ENCODE measurements at places on chromosomes 2 and 18.

GRCh38 chr2:4561196-4561595 lies 857.8 kb downstream of the DCDC2C start:
- no peak for DNase-seq

DNA sequence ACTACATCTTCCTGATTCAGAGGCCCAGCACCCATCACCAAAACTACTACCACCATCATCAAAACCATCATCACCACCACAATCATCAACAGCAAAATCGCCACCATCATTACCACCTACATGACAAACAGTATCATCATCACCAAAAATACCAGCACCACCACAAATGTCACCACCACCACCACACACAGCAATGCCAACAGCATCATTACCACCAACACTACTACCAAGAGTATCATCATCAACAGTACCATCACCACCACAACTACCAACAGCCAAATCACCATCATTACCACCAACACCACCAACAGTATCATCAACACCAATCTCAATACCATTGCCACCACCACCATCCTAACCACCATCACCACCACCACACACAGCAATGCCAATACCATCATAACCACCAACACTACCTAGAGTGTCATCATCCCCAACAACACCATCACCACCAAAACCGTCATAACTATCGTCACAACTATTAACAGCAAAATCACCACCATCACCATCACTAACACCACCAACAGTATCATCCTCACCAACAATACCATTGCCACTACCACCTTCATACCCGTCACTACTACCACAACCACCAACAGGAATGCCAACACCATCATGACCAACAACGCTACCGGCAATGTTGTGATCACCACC lies 64.6 kb upstream of the TEX51 start:
- DNase-seq = no peak

- DNase-seq = no peak
Observed at GRCh38 chr2:136233298-136233697, 115.3 kb upstream of the CXCR4 start.

- no peak for DNase-seq
Observed at GRCh38 chr2:163182764-163183354, 344.3 kb upstream of the KCNH7 start.

DNA sequence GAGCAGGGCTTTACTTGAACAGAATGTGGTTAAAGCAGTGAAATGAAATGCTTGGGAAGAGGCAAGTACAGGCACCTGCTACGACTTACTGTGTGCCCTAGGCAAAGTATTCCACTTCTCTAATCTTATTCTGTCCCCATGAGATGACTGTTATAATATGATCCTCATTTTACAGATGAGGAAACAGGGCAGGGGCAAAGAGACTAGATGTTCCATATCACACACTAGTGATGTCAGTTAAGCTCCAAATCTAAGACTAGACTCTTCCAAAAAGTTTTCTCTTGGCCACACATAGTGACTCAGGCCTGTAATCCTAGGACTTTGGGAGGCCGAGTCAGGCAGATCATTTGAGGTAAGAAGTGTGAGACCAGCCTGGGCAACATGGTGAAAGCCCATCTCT lies 235.0 kb downstream of the SETBP1 start:
- no peak for DNase-seq

GRCh38 chr2:86744152-86744551 lies 24.1 kb downstream of the RMND5A start:
- DNase-seq = no peak

DNA sequence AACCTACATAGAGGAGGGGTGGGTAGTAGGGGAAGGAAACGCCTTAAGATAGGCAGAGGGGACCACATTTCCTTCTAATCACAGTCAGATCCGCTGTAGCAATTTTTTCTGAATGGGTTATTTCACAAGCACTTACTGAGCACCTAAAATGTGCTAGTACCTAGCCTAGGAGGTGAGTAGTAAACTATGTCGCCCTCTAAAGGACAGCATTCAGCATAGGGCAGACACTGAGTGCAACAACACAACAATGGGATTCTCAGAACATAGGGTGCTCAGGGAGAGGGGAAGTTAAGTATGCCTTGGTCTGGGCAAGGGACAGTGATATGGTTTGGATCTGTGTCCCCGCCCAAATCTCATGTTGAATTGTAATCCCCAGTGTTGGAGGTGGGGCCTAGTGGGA lies 166.1 kb upstream of the RAB6C start:
- no peak for DNase-seq

DNA sequence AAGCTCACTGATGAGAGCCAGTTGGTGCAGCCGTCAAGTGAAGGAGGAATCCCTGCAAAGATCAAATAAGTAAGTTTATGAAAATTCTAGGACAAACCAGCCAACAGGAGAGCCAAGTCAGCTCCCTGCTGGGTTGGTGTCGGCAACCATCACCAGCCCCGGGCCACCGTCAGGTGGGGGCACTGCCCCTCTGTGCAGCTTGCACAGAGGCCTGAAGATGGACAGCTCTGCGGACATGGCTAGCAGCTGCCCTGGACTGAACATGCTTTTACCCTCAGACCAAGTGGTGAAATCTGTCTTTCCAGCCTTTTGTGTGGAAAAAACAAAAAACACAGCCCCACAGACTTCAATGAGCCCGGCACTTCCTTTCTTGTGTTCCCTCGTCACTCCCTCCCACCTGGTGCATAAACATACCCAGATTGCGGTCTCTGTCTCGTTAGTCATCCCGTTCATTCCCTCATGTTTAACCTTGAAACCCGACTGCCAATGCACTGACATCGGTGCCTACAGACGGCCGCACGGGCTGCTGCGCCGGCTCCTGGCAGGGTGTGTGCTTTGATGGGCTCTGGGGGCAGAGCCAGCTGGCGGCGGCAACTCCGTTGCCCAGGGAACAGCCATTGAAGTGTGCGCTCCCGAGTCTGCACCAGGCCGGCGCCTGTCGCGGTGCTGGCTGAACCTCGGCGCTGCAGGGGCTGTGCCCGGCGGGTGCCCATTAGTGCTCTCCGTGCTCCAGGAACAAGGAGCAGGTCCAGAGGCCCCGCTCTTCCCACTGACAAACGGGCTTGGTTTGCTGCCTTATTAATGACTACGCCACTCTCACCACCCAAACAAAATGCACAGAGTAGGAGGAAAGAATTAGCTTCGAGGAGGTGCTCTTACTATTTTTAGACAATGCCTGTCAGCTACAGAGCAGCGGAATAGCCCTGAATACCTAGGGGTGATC lies 95.3 kb downstream of the EIPR1 start:
- no peak for DNase-seq

- no peak for DNase-seq
Observed at GRCh38 chr2:127371037-127371436, 16.7 kb downstream of the MAP3K2 start.

DNA sequence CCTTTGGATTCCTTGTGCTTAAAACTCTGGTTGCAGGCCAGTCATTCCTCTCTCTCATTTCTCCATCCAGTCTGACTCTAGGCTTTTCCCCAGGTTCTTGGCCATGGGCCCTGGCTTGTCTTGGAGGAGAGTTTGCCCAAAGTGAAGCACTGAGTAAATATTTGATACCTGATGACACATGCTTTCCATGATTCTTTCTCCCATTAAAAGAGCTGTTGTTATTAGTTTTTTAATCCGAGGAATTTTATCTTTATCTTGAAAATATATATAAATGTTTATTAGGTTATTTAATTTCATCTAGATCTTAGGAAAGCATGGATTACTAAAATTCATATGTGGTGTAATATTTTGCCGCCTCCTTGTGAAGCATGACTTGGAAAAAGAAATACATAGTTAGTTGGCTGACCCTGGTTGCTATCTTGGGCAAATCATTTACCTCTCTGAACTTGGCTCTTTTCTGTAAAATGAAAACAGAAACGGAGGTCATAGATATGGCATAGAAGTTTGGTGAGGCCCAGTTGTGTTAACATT lies 650.1 kb downstream of the SLC4A3 start:
- no peak for DNase-seq

DNA sequence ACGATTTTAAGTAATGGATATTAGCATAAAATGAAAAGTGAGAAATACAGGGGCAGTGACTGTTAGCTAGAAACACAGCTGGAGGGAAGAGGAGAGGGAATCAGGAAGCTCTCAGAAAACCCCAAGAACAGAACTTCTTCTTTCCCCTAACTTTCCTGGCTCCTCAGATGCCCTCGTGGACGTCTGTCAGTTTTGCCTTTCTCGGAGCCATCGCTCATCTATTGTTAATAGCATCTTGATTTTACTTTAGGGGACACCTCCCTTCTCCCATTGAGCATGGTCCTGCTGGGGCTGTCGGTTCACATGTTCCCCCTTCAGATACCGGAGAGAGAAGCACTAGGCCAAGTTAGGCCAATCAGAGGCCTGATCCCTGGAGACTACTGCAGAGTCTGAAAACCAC lies 2.3 kb upstream of the PLEK start:
- no peak for DNase-seq

GRCh38 chr2:78304678-78305077 lies 720.8 kb upstream of the REG3G start:
- DNase-seq = no peak

DNA sequence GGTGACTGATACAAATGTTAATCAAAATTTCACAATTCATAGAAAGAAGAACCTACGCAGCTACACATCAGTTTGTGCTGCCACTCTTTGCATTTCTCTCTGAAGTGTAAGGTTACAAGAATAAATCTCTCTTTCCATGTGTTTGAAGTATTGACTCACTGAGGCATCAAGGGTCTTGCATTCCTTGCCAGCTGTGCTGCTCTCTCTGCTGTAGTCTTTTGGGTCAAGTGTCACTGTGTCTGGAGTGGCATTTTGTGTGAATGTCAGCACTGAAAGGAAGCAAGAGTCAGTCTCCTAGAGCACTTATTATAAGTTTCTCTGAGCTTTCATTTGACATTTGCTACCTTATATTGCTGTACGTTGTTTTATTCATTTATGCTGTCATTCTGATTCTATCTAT lies 1696.1 kb upstream of the LRRTM1 start:
- no peak for DNase-seq

DNA sequence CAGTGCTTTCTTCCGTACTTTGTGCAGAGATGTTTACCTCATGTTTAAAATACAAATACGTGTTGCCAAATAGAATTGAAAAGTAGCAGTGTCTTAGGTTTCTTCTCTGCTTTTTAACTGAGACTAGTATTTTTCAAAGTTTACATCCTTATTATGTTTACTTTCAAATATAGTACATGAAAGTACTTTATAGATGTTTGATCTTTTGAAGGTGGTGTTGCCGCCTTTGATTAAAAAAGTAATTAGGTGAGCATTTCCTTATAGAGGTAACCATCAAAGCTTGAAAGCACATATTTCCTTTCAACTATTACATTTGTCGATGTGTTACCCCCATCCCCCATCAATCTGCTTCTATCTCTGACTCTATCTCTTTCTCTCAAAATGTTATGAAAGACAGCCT lies 87.0 kb downstream of the CERS6 start:
- DNase-seq = no peak

DNA sequence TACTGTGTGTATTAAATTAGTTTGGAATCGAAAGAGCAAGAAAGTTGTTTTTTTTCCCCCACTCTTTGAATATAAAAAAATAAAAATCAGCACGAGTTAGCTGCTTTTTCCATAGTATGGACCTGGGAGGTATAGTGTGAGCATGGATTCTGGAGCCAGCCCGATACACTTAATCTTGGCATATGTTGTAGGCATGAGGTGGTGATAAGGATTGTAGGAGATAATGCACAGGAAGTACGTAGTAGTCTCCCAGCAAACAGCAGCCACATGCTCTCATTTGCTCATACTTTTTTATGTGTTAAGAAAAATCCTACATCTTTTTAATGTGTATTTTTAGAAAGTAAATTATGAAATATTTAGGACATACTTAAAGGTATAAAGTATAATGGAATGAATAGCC lies 2.1 kb upstream of the DNAJC27 start:
- no peak for DNase-seq

DNA sequence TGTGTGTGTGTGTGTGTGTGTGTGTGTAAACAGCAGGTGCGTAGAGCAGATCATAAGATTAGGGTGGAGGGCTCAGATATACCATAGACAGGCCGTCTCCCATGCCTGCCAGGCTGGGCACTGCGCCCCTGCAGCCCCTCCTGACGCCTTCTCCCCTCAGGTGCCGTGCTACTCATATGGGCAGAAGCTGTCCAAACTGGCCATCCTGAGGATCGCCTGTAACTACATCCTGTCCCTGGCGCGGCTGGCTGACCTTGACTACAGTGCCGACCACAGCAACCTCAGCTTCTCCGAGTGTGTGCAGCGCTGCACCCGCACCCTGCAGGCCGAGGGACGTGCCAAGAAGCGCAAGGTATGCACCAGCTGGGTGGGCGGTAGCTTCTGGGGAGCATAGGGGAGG lies 10.0 kb downstream of the ATOH8 start:
- DNase-seq = no peak

DNA sequence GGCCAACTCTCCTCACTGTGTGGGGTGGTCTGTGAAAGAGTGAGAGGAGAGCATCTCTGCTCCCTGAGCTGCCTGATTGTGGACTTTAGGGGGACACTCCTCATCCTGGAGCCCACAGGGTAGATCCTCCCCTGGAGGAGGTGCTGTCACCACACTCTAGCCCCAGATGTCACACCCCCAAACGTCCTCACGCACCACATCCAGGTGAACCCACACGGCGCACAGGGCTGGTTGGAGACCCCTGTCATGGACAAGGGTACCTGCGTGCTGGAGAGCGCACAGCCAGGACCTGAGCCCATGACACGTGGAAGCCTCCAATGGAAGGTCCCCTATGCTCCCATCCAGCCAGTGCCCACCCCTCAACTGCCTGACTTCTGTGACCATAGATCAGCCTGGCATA lies 10.5 kb downstream of the AGXT start:
- no peak for DNase-seq

GRCh38 chr2:158488442-158489216 lies 31.9 kb downstream of the PKP4 start:
- DNase-seq = no peak

- DNase-seq = no peak
Observed at GRCh38 chr2:46306330-46306751, 9.1 kb downstream of the EPAS1 start.

GRCh38 chr2:223442847-223443246 lies 159.3 kb downstream of the SCG2 start:
- DNase-seq = no peak

- no peak for DNase-seq
Observed at GRCh38 chr2:225112362-225113126, 70.3 kb upstream of the DOCK10 start.

DNA sequence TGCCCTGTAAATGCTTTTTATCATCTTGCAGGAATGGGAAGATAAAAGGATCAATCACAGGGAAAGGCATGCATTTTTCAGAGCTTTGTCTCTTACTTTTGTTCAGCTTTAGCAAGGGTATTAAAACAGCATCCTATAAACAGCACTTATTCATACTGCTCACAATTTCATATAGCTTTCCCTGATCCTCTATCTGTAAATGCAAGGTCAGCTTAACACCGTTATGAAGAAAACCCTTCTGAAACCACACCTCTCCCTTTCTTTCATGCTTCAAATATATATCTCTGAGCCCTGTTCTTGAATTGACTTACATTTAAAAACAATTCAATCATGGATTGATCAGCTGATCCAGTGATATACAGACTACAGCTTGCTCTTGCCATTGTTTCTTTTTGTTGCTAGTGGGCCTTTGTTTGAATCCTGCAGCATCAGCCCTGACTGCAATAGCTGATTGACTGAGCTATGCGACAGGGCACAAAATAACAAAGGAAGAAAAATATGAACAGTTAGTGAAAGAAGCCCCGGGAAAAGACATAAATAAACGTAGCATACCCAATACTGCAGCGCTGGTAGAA lies 795.5 kb upstream of the CDH2 start:
- DNase-seq = no peak

All from pulmonary artery endothelial cell (primary cell).